ENCODE measurements at places on chromosomes 4 and X.

DNA sequence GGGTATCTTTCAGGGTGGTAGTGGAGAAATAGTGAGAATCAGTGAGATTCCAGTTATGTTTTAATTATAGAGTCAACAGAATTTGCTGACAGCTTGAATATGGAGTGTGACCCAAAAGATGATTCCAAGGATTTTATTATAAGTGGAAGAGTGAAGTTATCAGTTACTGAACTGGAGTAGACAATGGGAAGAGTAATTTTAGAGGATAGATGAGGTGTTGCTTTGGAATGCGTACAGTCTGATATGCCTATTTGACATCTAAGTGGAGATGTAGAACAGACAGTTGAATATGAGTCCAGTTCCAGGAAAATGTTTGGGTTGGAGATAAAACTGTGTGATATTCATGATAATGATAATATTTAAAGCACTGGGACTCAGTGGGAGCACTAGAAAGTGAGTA lies 174.2 kb downstream of the MAPK10 start:
- no peak for DNase-seq

- DNase-seq, result no peak
Observed at GRCh38 chrX:39957816-39958566, 139.8 kb downstream of the BCOR start.

DNA sequence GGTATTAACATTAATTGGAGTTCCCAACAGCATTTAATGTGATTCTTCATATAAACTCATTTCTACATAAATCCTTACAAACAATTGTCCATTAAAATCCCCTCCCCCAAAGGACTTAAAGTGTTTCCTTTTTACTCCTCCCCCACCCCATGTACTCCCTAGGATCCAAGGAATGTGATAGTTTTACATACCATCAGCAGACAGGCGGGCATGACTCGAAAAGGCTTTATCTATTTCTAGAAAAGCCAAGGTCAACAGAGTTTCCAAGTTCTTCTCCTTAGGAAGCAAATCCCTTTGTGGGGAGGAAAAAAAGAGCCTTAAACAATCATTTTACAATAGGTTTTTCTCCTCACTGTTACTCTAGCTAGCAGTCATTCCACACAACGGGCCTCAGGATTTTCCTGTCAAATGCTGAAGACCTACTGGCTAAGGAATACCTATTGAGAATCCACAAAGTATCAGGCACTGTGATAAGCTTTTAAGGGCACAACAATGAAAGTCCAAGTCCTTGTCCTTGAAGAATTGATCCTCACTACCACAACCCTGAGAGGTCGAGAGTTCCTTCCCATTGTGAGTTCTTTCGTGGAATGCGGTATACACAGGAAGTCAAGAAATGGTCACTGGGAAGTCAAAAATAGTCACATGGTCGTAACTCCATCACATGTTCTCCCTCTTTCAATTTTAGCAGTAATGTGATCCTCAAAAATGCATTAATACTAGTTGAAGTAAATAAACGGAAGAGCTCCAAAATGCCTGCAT lies 7.2 kb downstream of the PPM1K start:
- no peak for DNase-seq

- DNase-seq, result no peak
Observed at GRCh38 chr4:108620933-108621905, 843 bp downstream of the RPL34 start.

DNA sequence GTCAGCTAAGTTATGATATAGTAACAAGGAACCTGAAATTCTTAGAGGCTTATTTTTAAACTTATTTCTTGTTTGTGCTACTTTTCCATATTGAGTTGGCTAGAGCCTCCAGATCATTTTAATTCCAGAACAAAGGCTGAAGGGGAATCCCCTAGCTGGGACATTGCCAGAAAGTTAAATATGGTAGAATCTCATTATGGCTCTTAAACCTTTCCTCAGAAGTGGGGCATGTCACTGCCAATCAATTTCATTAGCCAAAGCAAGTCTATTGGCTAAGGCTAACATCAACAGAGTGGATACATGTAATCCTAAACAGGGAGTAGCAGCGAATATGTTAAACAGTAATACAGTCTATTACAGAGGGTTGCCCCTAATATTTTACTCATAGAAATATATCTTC lies 47.0 kb downstream of the FTHL17 start:
- no peak for DNase-seq

GRCh38 chr4:2412534-2412884 lies 5.9 kb downstream of the ZFYVE28 start:
- no peak for DNase-seq

- DNase-seq, result no peak
Observed at GRCh38 chrX:120308959-120309872, 2.0 kb downstream of the TMEM255A start.

DNA sequence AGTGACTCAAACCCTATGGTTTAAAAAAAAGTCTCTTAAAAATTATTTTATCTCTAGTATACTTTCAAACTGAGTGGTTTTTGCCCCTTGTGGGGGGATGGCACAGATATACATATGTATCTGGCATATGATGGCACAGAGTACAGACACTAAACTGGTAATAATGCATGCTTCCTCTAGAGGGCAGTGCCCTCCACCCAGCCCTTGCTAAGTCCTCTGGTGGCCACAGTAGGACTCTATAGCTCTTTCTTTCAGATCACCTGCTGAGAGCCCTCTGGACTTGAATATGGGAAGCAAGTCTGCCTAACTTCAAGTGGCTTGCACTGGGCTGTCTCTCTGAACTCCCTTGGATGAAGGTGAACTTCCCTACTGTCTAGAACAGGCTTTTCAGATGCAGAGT lies 66.3 kb downstream of the TSPAN7 start:
- no peak for DNase-seq

- no peak for DNase-seq
Observed at GRCh38 chrX:41621222-41621723, 67.5 kb upstream of the GPR34 start.

DNA sequence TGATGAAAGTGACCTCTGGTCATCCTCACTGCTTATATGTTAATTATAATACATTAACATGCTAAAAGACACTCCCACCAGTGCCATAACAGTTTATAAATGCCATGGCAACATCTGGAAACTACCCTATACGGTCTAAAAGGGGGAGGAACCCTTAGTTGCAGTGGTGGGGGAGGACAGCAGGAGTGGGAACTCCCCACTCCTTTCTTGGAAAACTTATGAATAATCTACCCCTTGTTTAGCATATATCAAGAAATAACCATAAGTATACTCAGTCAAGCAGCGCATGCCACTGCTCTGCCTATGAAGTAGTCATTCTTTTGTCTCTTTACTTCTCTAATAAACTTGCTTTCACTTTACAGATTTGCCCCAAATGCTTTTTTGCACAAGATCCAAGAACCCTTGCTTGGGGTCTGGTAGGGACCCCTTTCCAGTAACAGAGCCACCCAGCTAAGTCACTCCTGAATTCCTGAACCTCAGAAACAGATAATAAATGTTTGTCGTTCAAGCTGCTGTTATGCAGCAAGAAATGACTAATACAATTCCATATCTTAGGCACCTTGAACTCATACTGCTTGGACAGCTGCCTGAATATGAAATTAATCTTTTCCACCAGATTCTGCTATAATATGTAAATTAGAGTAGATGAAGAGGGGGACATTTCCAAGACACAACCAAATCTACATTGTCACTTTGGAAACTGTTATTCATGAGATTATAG lies 14.4 kb upstream of the REPS2 start:
- DNase-seq, result no peak

DNA sequence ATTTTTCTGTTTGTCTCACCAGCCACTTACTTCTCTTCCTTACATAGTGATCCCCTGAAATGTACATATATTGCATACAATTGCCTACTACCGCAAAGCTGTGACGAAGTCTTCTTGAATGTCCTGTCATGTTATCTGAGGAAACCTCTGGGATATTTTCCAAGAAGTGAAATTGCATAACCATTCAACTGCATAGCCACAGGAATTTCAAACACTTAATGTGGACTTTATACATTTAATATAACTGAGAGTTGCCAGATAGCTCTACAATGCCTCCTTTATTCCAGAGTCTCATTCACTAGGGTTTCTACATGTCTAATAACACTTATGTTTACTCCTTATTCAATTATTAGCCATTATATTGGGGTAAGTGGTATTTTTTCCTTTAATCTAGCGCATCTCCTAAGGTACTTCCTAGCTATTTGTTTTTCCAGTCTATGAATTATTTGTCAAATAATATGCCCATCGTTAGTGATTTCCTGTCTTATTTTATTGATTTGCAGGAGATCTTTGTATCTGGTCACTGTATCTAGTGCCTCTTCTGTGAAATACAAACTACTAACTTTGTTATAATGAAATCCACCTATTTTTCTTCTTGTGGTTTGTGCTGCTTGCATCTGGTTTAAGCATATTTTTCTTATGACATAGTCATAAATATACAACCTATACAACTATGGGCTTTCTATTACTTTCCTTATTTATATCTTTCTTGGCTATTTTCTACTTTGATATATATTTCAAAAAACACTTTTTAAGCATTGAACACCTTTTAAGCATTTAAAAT lies 69.2 kb upstream of the GRID2 start:
- DNase-seq, result no peak

- DNase-seq, result no peak
Observed at GRCh38 chr4:73609706-73610105, 10.5 kb downstream of the RASSF6 start.

DNA sequence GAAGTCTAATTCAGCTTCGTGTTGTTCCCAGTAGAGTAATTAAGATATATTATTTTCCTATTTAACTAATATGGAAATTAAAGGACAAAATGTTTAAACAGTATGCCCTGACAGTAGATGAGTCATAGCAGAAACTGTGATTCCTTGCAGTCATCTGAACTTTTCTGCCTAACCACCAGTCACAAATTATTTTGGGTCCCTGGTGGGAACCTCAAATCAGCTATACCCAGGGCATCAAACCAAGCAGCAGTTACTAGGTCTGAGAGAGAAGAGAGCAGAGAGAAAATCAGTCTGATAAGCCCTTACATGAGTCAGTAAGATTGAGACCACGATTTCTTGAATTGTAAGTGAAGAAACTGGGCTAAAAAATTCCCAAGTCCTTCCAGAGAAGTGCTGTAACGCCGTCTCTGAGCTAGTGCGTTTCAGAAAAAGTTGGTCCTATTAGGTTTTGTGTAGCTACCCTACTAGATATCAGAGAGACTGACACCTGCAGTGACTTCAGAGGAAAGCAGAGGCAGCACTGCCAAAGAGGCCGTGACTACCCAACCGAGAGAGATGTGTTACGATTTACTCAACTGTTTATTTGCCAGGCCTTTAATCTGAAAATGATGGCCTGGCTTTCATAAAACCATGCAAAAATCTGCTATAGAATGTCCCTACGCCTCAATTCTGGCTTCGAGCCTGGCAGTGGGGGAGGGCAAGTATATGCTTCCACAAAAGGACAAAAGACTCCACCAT lies 21.7 kb upstream of the GPM6A start:
- DNase-seq, result no peak

- no peak for DNase-seq
Observed at GRCh38 chr4:100591161-100591876, 73.5 kb upstream of the EMCN start.
